ENCODE measurements at places on chromosomes 4 and X.

- no peak for DNase-seq
Observed at GRCh38 chr4:68797618-68798017, 18.2 kb upstream of the UGT2B10 start.

GRCh38 chrX:115147220-115147619, 42.0 kb upstream of the RBMXL3 start:
- peak; percentile 6 for DNase-seq

DNA sequence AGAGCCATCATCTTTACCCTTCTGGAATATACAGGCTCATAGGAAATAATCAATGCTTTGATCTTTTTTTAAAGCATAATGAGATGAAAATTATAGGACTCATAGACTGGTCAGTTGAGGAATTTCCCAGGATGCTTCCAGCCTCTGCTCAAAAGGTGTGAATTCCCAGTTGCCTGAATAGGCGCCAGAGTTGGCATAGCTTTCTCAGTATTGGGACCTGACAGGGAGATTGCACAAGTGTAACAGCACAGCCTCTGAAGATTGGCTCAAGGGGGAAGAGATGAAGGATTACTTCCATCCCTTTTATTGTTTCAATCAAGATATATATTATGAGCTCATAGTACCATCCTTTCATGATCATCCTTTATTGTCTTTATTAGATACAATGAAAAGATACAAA, 17.9 kb downstream of the TET2 start:
- no peak for DNase-seq

- no peak for DNase-seq
Observed at GRCh38 chr4:76569706-76570105, 134.7 kb downstream of the SHROOM3 start.

- DNase-seq, result no peak
Observed at GRCh38 chr4:164802301-164802901, 48.5 kb downstream of the SMIM31 start.

DNA sequence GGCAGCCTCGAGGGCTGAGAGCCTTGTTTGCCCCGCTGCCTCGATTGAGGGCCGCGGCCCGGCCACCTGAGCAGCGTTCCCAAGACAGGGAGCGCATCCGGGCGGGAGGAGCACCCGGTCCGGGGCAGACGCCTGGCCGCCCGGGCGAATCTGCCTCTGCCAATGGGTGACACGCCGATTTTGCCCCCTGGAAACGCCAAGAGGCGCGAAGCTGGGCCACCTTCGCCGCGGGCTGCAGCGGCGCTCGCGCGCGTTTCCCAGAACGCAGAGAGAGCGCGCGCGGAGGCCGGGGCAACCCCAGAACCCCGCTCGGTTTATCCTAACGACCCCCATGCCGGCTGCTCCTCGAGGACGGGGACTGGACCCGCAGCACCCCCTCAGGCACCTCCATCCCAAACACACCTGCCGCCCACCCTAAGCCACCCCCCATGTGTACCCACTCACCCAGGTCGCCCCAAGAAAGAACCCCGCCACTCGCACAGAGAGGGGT, 575 bp downstream of the MAP7D2 start:
- DNase-seq, result no peak

- DNase-seq, result no peak
Observed at GRCh38 chr4:95415346-95415771, 133.4 kb downstream of the UNC5C start.

DNA sequence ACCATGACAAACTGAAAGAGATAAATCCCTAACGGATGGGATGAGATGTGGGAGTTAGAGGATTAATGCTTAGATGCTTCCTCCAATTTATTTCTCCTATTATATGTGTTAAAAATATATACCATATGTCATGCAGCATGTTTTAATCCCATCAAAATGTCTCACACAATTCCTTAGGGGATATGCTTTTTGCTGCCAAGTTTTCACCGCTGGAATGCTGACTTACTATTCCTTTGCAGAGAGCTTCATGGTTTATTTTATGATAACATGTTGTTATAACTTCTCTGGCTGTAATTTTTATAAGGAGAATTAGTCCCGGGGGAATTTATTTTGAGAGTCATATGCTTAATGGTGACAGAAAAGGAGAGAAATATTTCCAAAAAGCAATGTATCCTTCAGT, 670.3 kb downstream of the IL1RAPL1 start:
- no peak for DNase-seq

GRCh38 chr4:76058888-76059426, 15.6 kb upstream of the ART3 start:
- no peak for DNase-seq

DNA sequence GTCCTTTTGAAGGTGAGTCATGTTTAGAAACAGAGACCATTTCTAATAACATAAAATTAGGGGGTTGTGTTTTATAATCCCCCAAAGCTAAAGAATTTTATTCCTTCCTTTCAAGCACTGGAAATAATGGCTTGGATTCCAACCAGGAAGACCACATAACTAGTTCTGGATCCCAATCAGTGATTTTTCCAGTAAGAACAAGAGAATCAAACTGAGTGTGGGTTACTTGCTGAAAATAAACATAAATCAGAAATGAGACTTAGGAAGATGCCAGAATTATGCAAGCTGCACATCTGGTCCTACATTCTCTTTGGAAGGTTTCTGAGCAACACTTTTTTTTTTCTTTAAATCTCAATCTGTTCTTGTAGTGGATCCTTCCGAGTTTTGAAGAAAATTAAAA, 76.3 kb downstream of the SOWAHB start:
- DNase-seq, result no peak

Measured in cerebellar cortex (tissue), 1 donor.